ENCODE measurements at places on chromosomes 4 and X.

- no peaks in the 10 kb centered on the region for H3K36me3 ChIP-seq
- DNase-seq: no peak
- H3K4me1 ChIP-seq: peaks cover 8% of the 10 kb centered on the region
- no peak overlapping the region for H3K4me3 ChIP-seq
- no peak overlapping the region for H3K27ac ChIP-seq
Measured at GRCh38 chr4:187887906-187888305, 107.7 kb upstream of the ZFP42 start.

- no peaks in the 10 kb centered on the region for H3K36me3 ChIP-seq
- H3K27me3 ChIP-seq: no peaks in the 10 kb centered on the region
- H3K27ac ChIP-seq: no peak overlapping the region
- peak; percentile 71 for DNase-seq
- no peaks in the 10 kb centered on the region for H3K4me1 ChIP-seq
Measured at GRCh38 chr4:2390146-2390545, 28.3 kb downstream of the ZFYVE28 start.

- no peak overlapping the region for H3K4me3 ChIP-seq
- H3K4me1 ChIP-seq: no peaks in the 10 kb centered on the region
- no peak overlapping the region for H3K27ac ChIP-seq
- no peak for DNase-seq
- H3K36me3 ChIP-seq: peaks cover 65% of the 10 kb centered on the region
Measured at GRCh38 chr4:105437637-105438036, 36.2 kb downstream of the PPA2 start.

GRCh38 chr4:156779774-156780173 is 191.8 kb downstream of the PDGFC start:
- no peak overlapping the region for H3K4me3 ChIP-seq
- no peak for DNase-seq
- no peaks in the 10 kb centered on the region for H3K36me3 ChIP-seq
- H3K27ac ChIP-seq: no peak overlapping the region
- H3K4me1 ChIP-seq: no peaks in the 10 kb centered on the region
- no peaks in the 10 kb centered on the region for H3K27me3 ChIP-seq

- no peak overlapping the region for H3K4me3 ChIP-seq
- no peak overlapping the region for H3K27ac ChIP-seq
Measured at GRCh38 chrX:2600564-2600963, 90.5 kb upstream of the CD99 start.

All from endodermal cell (in vitro differentiated cells).